Left cardiac atrium (tissue), 4 donors: ENCODE measurements at places on chromosomes 5 and 9. TPM values are rescaled to one million over a fixed set of nuclear protein-coding genes. Genes with fewer than 3 reads are reported as not detected.

- DNase-seq, result no peak
These were observed 98.6 kb downstream of the AOPEP start for GRCh38 chr9:94824913-94825610.

DNA sequence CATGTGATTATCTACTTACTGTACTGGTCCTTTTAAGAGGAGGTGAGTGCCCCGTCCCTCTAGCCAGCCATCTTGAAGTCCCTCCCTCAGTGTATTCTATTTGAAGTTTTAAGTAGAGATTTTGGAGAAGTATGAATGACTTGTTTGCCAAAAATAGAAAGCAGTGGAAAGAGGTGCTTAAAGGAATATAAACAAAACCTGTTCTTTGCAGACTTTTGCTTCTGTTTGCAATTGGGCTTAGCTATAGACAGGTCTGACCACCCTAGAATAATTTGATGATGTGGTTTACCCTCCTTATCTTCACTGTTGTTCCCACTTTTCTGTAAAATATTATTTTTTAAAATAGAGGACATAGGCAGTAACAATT is 21.2 kb downstream of the OSMR start:
- no peak for DNase-seq

- peak; percentile 78 for DNase-seq
These were observed 32.3 kb downstream of the PRRX2 start for GRCh38 chr9:129697656-129698253.

TXNDC8 gene
- not detected for total RNA-seq

GRCh38 chr9:34686231-34686630 is 4.8 kb downstream of the CCL19 start:
- peak; percentile 69 for DNase-seq

OR13C9 gene
- total RNA-seq, result not detected

GRCh38 chr5:8828596-8829322 is 717.1 kb downstream of the SEMA5A start:
- DNase-seq, result no peak

GRCh38 chr5:93126634-93127033 is 454.4 kb downstream of the NR2F1-AS1 start:
- DNase-seq, result no peak

DNA sequence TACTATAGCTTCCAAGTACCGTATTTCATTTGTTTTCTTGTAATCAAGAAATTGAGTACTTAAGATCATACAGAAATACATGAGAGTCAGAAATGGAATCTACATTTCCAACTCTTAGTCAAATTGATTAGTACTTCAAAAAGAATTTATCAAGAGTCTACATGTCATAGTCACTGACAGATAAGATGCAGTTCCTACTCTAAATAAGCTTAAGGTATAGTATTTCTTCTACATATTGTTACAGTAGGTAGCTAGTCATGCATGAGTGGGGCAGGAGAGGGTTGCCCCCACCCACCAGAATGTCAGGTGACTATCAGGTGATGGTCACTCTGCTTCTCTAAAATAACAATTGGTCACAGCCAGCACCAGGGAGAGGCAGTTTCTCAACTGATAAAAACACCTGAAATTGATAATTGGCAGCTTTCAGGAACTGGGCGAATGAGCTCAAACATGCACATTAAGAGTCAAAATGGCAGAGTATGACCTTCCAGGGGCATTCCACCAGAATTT is 2.9 kb downstream of the BAAT start:
- DNase-seq, result no peak

ROPN1L gene
- total RNA-seq, result 1.0 TPM

GRCh38 chr9:77953590-77953989 is 78.0 kb downstream of the GNAQ start:
- no peak for DNase-seq

- no peak for DNase-seq
These were observed 83.0 kb downstream of the NDUFS4 start for GRCh38 chr5:53643445-53643844.

DNA sequence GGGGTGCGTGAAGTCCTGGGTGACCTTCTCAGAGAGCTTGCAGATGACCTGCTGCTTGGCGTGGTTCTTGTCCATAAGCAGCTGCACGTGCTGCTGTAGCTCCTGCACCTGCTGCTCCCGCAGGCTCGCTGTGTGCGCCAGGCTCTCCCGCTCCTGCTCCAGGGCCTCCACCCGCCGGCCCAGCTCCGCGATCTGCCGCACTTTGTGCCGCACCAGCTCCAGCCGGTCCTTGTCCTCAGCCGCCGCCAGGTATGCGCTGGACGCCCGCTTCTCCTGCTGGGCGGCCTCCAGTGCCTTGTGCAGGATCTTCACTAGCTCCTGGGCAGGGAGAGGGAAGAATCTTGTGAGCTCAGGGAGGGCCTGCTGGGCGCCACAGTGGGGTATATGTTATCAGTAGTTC is 28.5 kb upstream of the CORO2A start:
- DNase-seq, result no peak
